ENCODE measurements at places on chromosomes 12 and 14. TPM values are rescaled to one million over a fixed set of nuclear protein-coding genes. Genes with fewer than 3 reads are reported as not detected.

- H3K4me3 ChIP-seq, result no peak overlapping the region
- H3K4me1 ChIP-seq, result no peaks in the 10 kb centered on the region
- H3K36me3 ChIP-seq, result peaks cover 21% of the 10 kb centered on the region
- no peak overlapping the region for H3K27ac ChIP-seq
Observed at GRCh38 chr12:3035815-3036702, 41.1 kb upstream of the TSPAN9 start.

GRCh38 chr12:59115995-59116394 lies 195.7 kb upstream of the LRIG3 start:
- H3K4me1 ChIP-seq, result no peaks in the 10 kb centered on the region
- DNase-seq, result no peak
- H3K27ac ChIP-seq, result no peak overlapping the region
- H3K27me3 ChIP-seq, result no peaks in the 10 kb centered on the region
- no peak overlapping the region for H3K4me3 ChIP-seq

- peaks cover 18% of the 10 kb centered on the region for H3K4me1 ChIP-seq
- no peaks in the 10 kb centered on the region for H3K27me3 ChIP-seq
- H3K27ac ChIP-seq, result no peak overlapping the region
- H3K4me3 ChIP-seq, result no peak overlapping the region
- H3K36me3 ChIP-seq, result no peaks in the 10 kb centered on the region
Observed at GRCh38 chr12:83065562-83065961, 378.9 kb downstream of the TMTC2 start.

Gene TMBIM4
- total RNA-seq, result 156 TPM
